ENCODE measurements at places on chromosomes 7 and 10. TPM values are rescaled to one million over a fixed set of nuclear protein-coding genes. Genes with fewer than 3 reads are reported as not detected.

- H3K4me3 ChIP-seq = no peak overlapping the region
- no peak for DNase-seq
- no peaks in the 10 kb centered on the region for H3K4me1 ChIP-seq
- no peak overlapping the region for H3K27ac ChIP-seq
- H3K36me3 ChIP-seq = no peaks in the 10 kb centered on the region
Observed at GRCh38 chr10:113648478-113648877, 15.4 kb downstream of the NRAP start.

DNA sequence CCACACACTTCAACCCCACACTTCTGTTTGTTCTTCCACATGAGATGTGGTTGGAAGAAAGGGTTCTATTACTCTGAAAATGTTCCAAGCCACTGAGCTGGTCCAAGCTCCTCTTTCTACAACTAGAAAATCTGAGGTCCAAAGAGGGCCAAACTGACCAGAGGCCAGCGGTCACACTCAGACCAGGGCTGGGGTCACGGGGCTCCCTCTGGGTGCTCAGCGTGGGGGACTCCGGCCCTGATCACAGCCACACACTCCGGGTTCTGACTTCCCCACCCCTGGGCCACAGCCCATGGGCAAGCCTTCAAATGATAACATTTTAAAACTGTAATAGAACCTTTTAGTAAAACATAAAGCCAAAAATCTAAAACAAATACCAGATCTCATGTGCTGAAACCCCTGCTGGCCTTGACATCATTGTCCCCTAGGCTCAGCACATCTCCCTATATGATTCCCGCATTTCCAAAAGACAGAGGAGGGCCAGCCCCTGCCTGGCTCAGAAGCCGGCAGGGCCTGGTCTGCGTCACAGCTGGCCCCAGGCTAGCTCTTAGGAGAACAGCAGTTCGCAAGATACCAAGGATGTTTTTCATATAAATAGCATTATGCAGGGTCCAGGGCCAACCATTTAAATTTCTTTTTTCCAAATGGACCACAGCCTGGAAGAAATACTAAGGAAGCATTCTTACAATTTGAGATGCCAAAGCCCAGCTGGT is 3.3 kb downstream of the CRYGN start:
- no peak overlapping the region for H3K4me3 ChIP-seq
- H3K27me3 ChIP-seq = no peaks in the 10 kb centered on the region
- no peaks in the 10 kb centered on the region for H3K36me3 ChIP-seq
- peaks cover 60% of the 10 kb centered on the region for H3K4me1 ChIP-seq
- no peak for DNase-seq

- H3K27ac ChIP-seq = no peak overlapping the region
- no peaks in the 10 kb centered on the region for H3K36me3 ChIP-seq
- no peaks in the 10 kb centered on the region for H3K4me1 ChIP-seq
- H3K4me3 ChIP-seq = no peak overlapping the region
Observed at GRCh38 chr10:18230794-18231193, 90.6 kb downstream of the CACNB2 start.

GRCh38 chr10:70622981-70623844 is 20.7 kb upstream of the PRF1 start:
- no peak overlapping the region for H3K27ac ChIP-seq
- H3K4me1 ChIP-seq = no peaks in the 10 kb centered on the region
- no peak for DNase-seq
- no peak overlapping the region for H3K4me3 ChIP-seq

- no peaks in the 10 kb centered on the region for H3K36me3 ChIP-seq
- no peak for DNase-seq
- H3K27me3 ChIP-seq = peaks cover 2% of the 10 kb centered on the region
- H3K4me3 ChIP-seq = no peak overlapping the region
- no peaks in the 10 kb centered on the region for H3K4me1 ChIP-seq
- H3K27ac ChIP-seq = no peak overlapping the region
Observed at GRCh38 chr7:112357136-112357535, 93.1 kb upstream of the IFRD1 start.

DNA sequence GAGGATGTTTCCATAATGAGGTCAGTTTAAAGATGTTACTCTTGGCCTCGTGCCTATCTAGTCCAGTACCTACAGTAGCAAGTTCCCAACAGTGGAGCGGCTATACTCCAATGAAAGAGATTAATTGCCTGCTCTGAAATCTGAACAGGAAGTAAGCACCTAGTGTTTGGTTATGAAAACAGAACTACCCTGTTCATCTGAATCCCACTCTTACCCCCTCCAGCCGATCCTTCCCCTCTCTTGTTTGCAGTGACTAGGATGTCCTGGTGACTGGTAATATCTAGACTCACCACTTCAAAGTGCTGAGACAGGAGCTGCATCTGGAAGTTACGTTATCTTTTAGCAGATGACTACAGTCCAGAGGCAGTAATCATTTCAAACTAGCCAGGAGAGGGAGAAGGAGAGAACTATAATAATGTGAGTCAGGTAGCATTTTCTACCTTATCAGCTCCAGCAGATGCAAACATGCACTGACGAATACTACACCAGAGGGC is 666.7 kb upstream of the NRP1 start:
- H3K36me3 ChIP-seq = no peaks in the 10 kb centered on the region
- H3K27ac ChIP-seq = no peak overlapping the region
- H3K4me1 ChIP-seq = no peaks in the 10 kb centered on the region
- no peak overlapping the region for H3K4me3 ChIP-seq
- no peaks in the 10 kb centered on the region for H3K27me3 ChIP-seq

GRCh38 chr10:3787816-3788215 is 2.8 kb upstream of the KLF6 start:
- no peak overlapping the region for H3K27ac ChIP-seq
- H3K36me3 ChIP-seq = peaks cover 9% of the 10 kb centered on the region
- no peak overlapping the region for H3K4me3 ChIP-seq
- no peak for DNase-seq
- H3K4me1 ChIP-seq = peaks cover 14% of the 10 kb centered on the region
- no peaks in the 10 kb centered on the region for H3K27me3 ChIP-seq

DNA sequence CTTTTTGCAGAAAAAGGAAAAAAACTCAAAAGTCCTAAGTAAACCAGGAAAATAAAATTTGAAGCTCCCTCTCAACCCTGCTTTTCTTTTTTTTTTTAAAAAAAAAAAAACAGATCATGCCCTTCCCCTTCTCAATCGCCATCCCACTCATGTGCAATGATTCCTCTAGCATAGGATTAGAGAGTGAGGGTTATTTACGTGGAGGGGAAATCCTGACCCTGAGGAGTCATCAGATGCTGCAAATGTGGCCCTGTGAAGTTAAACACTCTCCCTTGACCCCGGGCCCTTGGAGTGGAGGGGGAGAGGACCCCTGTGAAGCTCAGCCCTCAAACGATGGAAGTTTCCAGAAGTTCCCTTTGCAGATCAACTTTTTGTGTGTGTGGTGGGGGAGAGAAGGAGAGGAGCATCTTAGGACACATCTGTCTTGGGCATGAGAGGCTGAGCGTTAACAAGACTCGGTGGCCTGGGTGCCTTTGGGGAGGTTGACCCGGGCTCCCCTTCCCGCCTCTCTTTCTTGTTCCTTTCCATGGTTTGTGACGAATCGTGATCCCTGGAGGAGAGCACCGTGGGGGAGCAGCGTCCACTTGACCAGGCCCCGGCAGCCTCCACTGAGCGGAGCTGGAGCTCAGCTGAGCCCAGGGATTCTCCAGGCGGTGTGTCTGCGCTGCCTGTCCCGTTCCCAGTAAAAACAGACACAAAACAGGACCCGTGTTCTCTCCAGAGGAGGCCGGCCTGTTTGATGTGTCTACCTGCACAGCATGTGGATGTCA is 1.5 kb upstream of the SHH start:
- no peaks in the 10 kb centered on the region for H3K36me3 ChIP-seq
- H3K27ac ChIP-seq = no peak overlapping the region
- H3K27me3 ChIP-seq = peaks cover 60% of the 10 kb centered on the region
- H3K4me1 ChIP-seq = peaks cover 12% of the 10 kb centered on the region

GRCh38 chr7:35463751-35464150 is 209.9 kb upstream of the TBX20 start:
- H3K4me1 ChIP-seq = no peaks in the 10 kb centered on the region
- no peak for DNase-seq
- H3K27me3 ChIP-seq = peaks cover 7% of the 10 kb centered on the region
- no peak overlapping the region for H3K4me3 ChIP-seq
- no peaks in the 10 kb centered on the region for H3K36me3 ChIP-seq

- H3K27ac ChIP-seq = no peak overlapping the region
- no peak for DNase-seq
- peaks cover 14% of the 10 kb centered on the region for H3K4me1 ChIP-seq
- H3K27me3 ChIP-seq = peaks cover 38% of the 10 kb centered on the region
- no peaks in the 10 kb centered on the region for H3K36me3 ChIP-seq
- peak overlapping the region; percentile 53 for H3K4me3 ChIP-seq
Observed at GRCh38 chr10:117004227-117005025, 561 bp downstream of the SHTN1 start.

GRCh38 chr7:96321031-96321657 is 754 bp downstream of the SLC25A13 start:
- H3K27me3 ChIP-seq = no peaks in the 10 kb centered on the region
- peak overlapping the region; percentile 87 for H3K27ac ChIP-seq
- peak; percentile 12 for DNase-seq
- peak overlapping the region; percentile 91 for H3K4me3 ChIP-seq
- no peaks in the 10 kb centered on the region for H3K36me3 ChIP-seq
- peaks cover 13% of the 10 kb centered on the region for H3K4me1 ChIP-seq

DNA sequence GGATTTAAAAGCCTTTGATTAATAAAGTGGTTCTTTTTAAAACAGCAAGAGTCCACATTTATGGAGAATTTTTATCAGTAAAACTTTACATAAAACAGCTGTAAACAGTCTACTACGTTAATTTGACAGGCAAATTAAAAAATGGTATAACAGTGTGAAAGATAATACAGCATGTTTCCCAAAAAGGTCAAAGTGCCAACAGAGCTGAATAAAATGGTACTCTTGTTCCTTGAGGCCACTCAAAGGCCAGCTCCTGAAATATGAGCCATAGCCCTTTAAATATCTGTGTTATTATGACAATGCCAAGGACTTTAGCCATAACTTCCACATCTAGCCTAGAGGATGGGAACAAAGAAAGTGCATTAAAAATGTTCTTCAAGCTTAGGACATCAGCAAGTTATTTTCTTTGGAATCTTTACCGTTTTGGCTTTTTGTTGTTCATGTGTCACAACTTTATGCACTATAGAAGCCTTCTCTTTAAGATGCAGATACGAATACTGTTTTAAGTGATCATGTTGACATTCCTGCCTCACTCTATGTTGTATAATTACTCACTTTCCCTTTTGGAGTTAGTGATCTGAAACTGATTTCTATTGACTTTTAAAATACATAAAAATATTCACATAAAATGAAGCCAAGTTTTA is 165.6 kb downstream of the RNLS start:
- H3K27ac ChIP-seq = no peak overlapping the region
- H3K4me1 ChIP-seq = no peaks in the 10 kb centered on the region
- no peak overlapping the region for H3K4me3 ChIP-seq
- H3K27me3 ChIP-seq = no peaks in the 10 kb centered on the region
- no peak for DNase-seq

DNA sequence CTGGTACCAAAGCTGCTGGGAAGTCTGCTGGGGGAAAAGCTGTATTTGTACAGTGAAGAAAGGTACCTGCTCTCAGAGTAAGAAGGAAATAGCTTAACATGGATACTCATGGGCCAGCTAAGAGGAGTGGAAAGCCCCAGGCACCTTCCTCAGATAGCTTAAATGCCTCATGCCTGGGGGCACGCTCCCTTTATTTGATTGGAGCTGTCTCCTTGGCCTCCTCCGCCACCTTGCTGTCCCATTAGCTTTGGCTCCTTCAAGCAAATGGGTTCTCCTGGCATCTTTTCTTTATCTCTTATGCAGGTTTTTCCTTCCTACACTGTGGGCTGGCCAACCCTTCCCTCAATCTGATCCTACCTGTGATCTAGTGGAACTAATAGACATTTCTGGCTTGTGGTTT is 318.5 kb downstream of the SH2D4B start:
- no peak overlapping the region for H3K27ac ChIP-seq
- H3K27me3 ChIP-seq = peaks cover 9% of the 10 kb centered on the region
- H3K36me3 ChIP-seq = no peaks in the 10 kb centered on the region

DNA sequence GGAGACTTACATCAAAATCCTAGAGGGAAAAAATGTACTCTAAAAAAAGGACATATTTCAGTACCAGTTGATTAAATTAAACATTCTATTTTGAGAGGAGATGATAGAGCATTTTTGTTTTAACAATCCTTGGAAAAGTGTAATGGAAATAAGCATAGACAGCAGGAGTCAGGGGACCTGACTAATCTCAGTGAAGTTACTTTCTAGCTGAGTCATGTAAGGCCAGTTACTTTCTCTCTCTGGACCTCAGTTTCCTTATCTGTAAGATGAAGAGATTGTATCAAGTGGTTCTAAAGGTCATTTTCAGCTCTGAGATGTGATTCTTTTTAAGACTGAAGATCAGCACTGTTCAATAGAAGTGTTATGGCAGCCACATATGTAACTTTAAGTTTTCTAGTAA is 44.1 kb downstream of the VTI1A start:
- no peak overlapping the region for H3K4me3 ChIP-seq
- no peaks in the 10 kb centered on the region for H3K36me3 ChIP-seq

DNA sequence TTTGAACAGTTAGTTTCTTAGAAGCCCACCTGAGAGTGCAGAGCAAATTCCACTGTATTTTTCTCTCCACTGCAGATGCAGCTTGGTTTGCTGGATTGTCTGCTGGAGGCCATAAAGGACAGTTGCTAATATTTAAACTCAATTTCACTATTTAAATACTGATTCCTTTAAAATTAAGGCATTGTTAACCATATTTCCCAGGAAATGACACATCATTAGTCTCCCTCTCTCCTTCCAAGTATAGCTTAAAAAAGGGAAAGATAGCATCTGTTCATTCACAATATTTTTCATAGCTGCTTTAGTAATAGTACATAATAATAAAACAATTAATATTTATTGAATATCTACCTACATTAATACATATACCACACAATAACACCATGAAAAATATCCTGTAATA is 252.9 kb downstream of the HGF start:
- no peak for DNase-seq
- no peaks in the 10 kb centered on the region for H3K36me3 ChIP-seq
- H3K27me3 ChIP-seq = no peaks in the 10 kb centered on the region

PRSS1 gene
- total RNA-seq = not detected

OR2A1 gene
- 0.11 TPM for total RNA-seq

C7orf25 gene
- total RNA-seq = 3.7 TPM

CAMK1D gene
- total RNA-seq = 28.8 TPM

SMO gene
- total RNA-seq = not detected

PKD2L1 gene
- total RNA-seq = not detected

ASZ1 gene
- total RNA-seq = not detected

ZPBP gene
- not detected for total RNA-seq

SFTPA1 gene
- not detected for total RNA-seq

HOXA6 gene
- total RNA-seq = not detected
